HS-27A (cell line): ENCODE measurements at places on chromosomes 4 and X.

- DNase-seq, result no peak
These were observed 605.1 kb downstream of the ADGRL3 start for GRCh38 chr4:61805227-61805626.

GRCh38 chr4:168612450-168613135 is 115.7 kb downstream of the PALLD start:
- DNase-seq, result no peak

DNA sequence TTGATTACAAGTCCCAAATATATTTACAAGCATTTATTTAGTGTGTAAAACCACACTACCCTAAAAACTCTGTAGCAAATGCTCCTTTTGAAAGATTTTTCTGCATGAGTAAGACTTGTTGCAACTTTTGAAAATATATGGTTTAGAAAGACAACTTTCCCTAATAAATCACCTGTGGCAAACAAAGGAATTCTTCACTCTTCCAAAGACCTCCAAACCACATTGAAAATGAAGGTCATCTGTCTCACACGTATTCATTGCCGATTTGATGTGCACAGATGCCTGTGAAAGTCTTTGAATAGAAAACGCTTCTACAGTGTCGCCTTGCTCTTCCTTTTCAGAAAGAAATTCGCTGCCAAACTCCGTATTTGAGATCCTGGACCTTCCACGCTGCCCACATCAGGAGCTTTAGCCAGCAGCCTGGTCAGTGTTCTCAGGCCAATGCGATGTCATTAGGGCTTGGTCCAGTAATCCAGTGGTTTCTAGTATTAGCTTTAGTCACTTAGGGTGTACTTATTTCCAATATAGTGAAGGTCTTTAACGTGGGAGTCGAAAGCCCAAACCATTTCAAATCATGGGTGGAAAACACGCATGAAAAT is 22.2 kb downstream of the SPINK2 start:
- DNase-seq, result no peak

GRCh38 chrX:119880552-119881437 is 9.2 kb downstream of the NDUFA1 start:
- no peak for DNase-seq

- DNase-seq, result no peak
These were observed 10.1 kb downstream of the SULT1B1 start for GRCh38 chr4:69750346-69750745.

DNA sequence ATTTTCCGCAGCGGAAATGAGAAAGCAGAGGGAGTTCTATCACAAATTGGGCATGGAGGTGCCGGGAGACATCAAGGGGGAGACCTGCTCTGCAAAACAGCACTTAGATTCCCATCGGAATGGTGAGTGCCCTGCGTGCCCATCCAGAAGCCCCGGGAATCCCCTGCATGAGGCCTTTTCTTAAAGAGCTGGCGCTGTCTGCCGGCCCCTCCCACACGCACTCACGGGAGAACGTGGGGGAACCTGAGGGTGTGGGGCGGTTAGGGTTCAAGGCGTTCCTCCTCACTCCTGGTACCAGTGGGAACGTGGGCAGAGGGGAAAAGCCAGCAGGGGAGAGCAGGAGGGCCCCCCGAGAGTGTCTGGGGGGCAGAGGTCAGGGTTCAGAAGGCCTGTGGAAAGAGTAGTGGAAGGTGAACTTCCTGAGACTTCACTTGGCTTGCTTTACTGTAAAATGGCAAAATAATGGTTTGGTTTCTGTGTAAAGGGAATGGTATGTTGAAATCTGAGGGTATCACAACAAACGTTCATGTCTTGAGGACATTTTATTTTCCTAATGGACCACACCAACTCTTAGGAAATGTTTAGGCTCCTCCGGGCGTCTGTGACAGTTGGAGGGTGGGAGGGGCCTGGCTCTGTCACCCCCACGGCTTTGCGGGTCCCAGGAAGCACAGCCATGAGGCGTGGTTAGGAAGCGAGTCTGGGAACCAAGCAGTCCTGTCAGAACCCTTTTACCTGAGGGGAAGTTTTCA is 38.0 kb downstream of the PCGF3 start:
- DNase-seq, result no peak

- DNase-seq, result no peak
These were observed 777.3 kb downstream of the PCDH18 start for GRCh38 chr4:136754810-136755530.

GRCh38 chr4:93532234-93532633 is 296.3 kb upstream of the ATOH1 start:
- no peak for DNase-seq

- no peak for DNase-seq
These were observed 53.0 kb downstream of the COQ2 start for GRCh38 chr4:83231620-83232076.

DNA sequence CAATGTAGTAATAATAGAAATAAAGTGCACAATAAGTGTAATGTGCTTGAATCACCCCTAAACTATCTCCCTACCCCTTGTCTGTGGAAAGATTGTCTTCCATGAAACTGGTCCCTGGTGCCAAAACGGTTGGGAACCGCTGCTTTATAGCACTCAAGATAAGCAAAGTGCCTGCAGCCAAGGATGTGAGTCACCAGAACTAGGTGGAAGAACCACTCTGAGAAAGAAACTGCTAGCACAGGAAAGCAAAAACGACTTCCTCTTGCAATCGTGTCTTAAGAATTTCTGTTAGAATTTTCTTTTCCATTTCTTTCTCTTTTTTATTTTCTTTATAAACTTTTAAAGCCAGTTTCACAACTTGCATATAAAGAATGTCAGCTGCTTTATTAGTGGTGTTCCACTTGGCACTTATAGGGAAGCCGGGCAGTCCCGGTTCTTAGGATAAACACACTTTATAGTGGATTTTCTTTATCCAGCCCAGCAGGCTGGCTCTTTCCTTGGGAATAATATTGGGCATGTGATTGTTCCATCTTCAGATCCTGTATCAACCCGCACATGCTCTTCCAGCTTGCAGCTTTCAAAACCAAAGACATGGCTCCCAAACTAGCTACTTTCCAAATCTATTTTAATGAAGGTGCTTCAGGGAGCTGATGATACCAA is 32.3 kb upstream of the CXCL8 start:
- DNase-seq, result no peak

GRCh38 chr4:145796346-145796745 is 116.4 kb downstream of the C4orf51 start:
- no peak for DNase-seq

- DNase-seq, result no peak
These were observed 77.1 kb downstream of the TBCK start for GRCh38 chr4:106238820-106239420.

DNA sequence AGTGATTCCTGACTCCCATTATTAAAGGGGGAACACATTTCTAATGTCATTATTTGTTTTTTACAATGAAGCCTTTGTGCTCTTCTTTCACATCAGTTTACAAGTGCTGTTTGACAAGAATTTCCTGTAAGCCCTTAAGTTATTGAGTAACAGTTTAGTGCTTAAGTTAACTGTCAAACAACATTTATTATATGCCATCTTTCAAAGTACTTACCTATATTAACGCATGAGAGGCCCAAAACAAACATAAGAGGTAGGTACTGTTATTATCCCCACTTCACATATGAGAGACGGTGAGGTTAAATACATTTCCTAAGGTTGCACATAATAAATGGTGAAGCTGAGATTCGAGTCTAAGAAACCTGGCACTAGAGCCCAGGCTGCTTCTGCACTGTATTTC is 56.0 kb upstream of the MAGED1 start:
- DNase-seq, result no peak

DNA sequence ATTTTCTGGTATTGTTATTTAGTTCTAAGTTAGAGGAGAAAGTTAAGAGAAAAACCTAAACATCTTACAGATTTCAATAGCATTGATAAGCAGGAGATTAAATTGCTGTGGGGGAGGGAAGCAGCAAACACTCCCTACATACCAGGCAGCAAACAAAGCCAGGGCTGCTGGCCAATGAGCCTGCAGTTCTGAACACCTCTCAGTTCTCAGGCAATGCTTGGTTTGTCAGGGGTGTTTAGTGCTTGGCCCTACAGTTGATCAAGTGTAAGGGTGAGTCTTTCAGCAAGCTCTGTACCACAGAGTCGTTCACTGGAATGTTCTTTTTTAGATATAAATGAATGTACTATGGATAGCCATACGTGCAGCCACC is 38.6 kb downstream of the EGFL6 start:
- DNase-seq, result no peak

DNA sequence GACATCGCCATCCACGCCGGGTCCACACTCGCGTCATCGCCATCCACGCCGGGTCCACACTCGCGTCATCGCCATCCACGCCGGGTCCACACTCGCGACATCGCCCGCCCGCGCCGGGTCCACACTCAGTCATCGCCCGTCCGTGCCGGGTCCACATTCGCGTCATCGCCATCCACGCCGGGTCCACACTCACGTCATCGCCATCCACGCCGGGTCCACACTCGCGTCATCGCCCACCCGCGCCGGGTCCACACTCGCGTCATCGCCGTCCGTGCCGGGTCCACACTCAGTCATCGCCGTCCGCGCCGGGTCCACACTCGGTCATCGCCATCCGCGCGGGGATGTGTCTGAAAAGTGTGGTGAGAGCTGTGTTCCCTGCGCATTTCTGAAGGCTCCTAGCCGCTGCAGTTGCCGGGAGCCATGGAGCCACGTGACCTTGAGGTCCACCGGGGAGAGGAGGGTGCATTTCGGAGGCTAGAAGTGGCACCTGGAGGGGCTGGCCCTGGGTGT is 17.3 kb downstream of the PCGF3 start:
- no peak for DNase-seq

- no peak for DNase-seq
These were observed 17.5 kb upstream of the SH3KBP1 start for GRCh38 chrX:19904778-19905367.

GRCh38 chr4:18440527-18441202 is 419.1 kb upstream of the LCORL start:
- DNase-seq, result no peak

DNA sequence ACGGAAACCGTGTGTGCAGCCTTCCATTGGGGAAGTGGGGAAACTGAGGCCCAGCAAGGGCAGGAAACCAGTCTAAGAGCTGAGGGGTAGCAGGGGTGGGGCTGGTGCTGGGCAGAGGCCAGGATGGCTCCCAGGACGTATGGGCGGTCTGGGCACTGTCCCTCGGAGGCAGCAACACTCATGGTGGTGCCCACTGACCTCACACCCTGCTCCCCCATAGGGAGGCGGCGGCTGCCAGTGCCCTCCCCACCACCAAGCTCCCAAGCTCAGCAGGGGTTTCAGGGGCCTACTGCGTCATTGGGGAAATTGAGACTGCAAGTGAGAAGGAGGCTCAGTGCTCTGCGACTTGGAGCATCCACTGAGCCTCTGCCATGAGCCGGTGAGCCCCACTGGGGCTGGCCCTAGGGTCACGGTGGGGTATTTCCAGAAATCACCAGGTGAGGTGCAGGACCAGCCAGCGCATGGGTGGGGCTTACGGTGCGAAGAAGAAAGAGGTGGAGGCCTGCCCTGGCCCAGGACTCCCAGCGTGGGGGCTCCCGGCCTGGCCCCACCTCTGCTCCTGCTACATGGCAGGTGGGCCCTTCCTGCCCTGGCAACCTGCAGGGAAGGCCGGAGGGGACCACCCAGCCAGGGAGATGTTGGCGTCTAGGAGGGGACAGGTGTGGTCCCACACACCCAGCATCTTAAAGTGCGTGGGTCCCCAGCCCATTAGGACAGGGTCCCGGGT is 915 bp downstream of the MSANTD1 start:
- no peak for DNase-seq

- DNase-seq, result no peak
These were observed 32.0 kb downstream of the DAPP1 start for GRCh38 chr4:99848591-99849001.

GRCh38 chrX:23661671-23662070 is 5.6 kb upstream of the PRDX4 start:
- DNase-seq, result no peak

- DNase-seq, result no peak
These were observed 719 bp upstream of the BGN start for GRCh38 chrX:153494061-153494460.

DNA sequence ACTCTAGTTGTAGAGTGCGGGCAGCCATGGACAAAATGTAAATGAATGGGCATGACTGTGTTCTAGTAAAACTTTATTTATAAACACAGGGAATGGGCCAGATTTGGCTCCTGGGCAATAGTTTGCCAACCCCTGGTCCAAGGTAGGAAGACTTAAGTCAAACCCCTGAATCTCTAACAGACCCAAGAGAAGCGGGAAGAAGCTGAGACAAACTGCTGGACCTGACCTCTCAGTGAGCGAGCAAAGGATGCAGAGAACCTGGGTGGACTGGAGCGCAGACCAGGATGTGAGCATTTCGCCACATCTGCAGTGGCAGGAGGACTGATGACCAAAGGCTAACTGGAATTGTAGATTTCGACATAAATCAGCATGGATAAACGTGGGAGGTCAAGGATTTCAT is 201.6 kb downstream of the STIM2 start:
- DNase-seq, result no peak

GRCh38 chr4:55859711-55860110 is 6.3 kb downstream of the EXOC1 start:
- no peak for DNase-seq

DNA sequence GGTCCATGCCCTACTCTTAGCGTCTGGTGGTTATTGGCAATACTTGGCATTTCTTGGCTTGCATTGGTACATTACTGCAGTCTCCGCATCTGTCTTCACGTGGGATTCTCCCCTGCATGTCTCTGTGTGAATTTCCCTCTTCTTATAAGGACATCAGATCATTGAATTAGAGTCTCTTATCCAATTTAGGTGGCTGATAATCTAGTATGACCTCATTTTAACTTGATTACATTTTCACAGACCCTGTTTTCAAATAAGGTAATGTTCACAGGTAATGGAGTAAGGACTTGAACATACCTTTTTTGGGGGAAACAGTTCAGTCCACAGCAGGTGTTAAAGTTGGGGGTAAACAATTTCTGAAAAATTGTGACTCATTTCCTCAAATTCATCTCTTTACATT is 16.6 kb downstream of the KIAA0232 start:
- no peak for DNase-seq

GRCh38 chr4:601612-602558 is 23.5 kb upstream of the PDE6B start:
- DNase-seq, result no peak

DNA sequence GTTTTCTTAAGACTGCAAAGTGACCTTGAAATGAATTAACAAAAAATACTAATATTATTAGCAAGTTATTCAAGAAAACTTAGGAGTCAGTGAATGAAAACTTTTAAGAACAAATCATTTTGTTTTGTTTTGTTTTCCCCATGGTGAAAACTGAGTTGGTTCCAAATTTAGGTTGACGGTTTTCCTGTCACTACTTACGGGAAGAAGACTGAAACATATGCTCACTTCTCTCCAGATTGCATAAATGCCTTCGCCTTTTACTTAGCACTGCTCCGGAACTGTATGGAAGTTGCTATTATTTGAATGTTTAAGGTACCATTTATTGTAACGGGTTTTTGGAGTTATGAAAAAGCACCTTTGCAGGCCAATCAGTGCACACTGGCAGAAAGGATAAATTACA is 42.8 kb downstream of the DOCK11 start:
- no peak for DNase-seq
